OCI-M1 (cell line): ENCODE measurements at places on chromosomes 5 and 9.

DNA sequence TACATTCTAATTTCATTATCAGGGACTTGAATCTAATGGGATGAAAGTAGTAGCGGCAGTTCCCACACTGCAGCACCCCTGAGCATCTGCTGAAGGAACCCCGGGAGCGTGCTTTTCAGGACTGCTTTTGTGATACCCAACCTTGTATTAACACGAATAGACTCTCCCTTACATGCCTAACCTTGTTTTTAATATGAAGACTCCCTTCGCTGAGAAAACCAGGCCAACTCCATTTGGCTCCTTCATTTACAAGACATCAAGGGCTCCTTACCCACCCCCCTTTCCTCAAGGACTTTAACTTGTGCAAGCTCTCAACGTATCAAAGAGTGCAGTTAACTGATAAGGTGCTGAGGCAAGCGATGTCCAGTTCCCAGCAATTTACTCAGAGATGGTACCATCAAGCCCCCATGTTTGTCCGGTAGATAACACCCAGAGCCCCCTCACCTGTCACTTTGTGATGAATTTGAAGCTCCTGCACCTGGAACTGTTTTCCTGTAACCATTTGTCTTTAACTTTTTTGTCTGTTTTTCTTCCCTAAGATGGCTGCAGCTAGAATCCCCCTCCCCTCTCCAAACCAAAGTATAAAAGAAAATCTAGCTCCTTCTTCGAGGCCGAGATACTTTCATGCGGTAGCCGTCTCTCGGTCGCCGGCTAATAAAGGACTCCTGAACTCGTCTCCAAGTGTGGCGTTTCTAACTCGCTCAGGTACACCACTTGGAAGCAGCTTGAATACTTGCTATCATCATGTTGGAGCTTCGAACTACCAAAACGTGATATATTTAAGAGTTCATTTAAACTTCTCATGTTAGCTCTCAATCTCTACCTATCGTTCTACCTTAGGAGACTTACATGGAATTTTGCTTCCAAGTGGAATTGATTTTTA, 10.7 kb downstream of the HNRNPH1 start:
- peak; percentile 63 for DNase-seq

DNA sequence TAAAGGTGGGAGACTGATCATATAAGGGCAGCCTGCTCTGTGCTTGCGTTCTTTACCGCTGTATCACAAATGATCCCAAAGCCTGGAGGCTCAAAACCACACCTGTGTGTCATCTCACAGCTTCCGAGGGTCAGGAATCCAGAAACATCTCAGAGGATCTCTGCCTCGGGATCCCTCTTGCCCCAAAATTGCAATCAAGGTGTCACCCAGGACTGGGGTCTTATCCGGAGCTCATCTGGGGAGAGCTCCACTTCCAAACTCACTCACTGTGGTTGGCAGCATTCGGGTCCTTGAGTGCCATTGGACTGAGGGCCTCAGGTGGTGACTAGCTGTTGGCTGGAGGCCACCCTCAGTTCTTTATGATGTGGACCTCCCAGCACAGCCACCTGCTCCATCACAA, 26.7 kb upstream of the FCN2 start:
- DNase-seq, result no peak

DNA sequence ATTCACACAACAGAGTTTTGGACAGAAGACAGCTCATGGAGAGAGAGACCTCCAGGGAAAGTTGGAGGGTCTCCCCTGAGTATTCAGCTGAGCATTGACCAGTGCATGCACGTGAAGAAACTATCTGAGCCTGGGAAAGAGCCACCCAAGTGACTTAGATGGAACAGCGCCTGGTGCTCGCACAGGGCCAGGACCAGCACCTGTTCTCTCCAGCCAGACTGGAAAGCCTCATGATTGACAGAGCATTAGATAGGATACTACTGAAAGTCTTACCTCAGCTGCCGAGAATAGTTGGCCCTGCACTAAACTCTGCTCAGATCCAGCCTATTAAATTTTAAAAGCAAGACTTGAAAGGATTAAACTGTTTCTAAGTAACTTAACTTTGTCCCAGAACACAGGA, 28.3 kb upstream of the NEURL1B start:
- no peak for DNase-seq

- DNase-seq, result peak; percentile 56
Observed at GRCh38 chr9:87950765-87951488, 23.4 kb downstream of the CDK20 start.

- DNase-seq, result no peak
Observed at GRCh38 chr9:37549527-37549926, 26.7 kb downstream of the FBXO10 start.

DNA sequence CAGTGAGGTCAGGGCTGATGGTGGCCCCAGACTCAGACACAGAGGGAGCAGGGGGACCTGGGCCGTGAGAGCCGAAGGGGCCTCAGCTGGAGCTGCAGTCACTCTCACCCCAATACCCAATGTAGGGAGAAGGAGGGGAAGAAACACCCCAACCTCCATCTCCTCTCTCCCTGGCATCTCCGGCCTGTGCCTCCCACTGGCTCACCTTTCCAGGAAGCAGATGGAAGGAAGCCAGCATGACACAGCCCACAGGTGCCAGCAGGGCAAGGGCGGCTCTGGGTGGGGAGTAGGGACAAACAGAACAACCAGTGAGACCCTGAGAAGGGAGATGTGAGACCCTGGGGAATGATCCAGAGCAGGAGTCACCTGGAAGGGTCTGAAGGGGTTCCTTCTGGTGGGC, 3.0 kb upstream of the CRB2 start:
- DNase-seq, result no peak

GRCh38 chr9:98793031-98793430, 3.3 kb downstream of the ANKS6 start:
- DNase-seq, result no peak

GRCh38 chr5:79495311-79495710, 18.6 kb downstream of the HOMER1 start:
- DNase-seq, result no peak

- DNase-seq, result no peak
Observed at GRCh38 chr9:105237246-105237645, 7.2 kb upstream of the SLC44A1 start.

DNA sequence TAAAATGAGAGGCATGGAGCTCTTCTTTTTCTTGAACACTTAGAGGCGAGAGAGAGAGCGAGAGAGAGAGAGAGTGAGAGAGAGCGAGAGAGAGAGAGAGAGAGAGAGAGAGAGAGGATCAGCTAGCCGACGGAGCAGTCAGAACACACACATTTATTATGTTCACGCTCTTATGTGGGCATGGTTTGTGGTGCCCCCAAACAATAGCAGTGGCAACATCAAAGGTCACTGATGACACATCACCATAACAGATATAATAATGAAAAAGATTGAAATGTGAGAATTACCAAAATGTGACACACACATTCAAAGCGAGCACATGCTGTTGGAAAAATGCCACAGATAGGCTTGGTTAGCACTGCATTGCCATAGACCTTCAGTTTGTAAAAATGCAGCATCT, 116.1 kb downstream of the KDM4C start:
- DNase-seq, result no peak

GRCh38 chr9:114754581-114754980, 51.3 kb downstream of the TNFSF15 start:
- peak; percentile 37 for DNase-seq

GRCh38 chr9:127960410-127961154, 20.2 kb downstream of the EEIG1 start:
- no peak for DNase-seq

GRCh38 chr5:92795633-92796032, 785.4 kb downstream of the NR2F1-AS1 start:
- DNase-seq, result no peak

- no peak for DNase-seq
Observed at GRCh38 chr5:167122267-167122666, 1169.2 kb upstream of the WWC1 start.

DNA sequence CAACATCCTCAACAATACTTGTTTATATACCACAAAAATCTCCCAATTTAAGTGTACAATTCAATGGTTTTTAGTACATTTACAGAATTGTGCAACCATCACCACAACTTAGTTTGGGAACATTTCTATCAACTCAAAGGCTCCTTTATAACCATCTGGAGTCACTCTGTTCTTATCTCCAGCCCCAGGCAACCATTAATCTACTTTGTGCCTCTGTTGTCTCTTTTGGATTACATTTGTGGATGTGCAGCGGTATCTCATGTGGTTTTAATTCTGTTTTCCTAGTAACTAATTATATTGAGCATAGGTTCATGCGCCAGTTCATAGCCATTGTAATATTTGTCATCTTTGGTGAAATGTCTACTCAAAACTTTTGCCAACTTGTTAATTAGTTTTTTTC, 14.4 kb downstream of the ADAMTS19 start:
- DNase-seq, result peak; percentile 91

GRCh38 chr5:171207256-171207847, 101.7 kb upstream of the TLX3 start:
- DNase-seq, result peak; percentile 87

DNA sequence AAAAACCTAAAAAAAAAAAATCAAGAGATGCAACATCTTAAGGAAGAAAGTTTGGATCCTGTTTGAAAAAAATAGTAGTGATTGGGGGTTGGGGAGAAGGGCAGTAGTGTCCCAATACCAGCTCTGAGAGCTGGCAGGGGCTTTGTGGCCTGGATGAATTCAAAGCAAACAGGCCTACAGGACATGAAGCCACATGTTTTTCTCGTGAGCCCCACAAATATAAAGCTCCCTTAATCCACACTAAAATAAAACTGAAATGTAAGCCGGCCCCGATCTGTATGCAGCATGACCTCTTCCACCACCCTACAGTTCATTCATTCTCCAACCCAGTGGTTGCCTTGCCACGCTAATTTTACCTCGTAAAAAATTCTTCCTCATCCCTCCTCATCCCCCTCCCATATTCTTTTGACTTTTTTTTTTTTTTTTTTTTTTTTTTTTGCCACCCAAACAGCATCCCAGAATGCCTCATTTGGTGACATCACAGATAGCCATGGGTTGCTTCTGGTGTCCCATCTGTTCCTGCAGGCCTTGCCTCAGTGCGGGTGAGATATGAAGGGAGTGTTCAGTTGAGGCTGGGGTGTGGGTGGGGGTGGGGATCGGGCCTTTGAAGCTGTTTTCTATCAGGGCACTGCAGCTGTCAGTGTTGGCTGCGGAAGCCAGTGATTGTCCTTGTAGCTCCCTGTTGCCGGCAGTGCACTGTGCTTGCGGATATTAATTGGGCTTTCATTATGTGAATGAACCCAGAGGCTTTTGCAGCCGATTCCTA, 81.6 kb upstream of the NFIB start:
- DNase-seq, result peak; percentile 92

DNA sequence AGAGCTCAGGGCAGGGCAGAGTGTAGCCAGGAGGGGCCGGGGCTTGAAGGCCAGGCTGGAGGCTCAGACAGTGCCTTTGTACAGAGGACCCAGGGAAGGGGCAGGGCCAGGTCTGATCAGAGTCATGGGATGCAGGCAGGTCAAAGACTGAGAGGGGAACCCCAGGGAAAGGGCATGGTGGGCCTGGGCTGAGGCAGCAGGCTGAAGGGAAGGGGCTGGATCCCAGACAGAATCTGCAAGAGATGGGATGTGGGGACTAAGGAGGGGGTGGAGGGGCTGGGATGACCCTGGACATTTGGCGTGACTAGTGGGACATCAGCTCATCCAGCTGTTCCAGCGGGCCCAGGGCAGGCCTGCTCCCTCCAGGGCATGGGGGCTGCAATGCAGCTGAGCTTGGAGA, 15.5 kb upstream of the MRNIP start:
- no peak for DNase-seq

DNA sequence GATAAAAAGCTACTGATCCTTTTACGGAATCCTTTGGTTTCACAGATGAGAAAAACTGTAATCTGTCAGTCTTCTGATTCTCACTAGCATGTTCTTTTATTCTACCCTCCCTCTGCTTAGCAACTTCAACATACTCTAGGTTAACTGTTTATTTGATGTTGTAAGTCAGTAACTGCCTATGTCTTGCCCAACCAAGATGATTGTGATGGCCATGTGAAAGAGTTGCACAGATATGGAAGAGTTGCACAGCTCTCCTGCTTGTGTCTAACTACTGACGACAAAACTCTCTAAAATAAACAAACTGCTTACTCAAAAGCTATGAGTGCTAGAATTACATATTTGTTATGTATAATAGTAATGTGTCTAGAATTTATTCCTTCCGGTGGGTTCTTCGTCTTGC, 227.3 kb upstream of the DAB2 start:
- no peak for DNase-seq

- DNase-seq, result no peak
Observed at GRCh38 chr5:89036704-89037489, 153.9 kb upstream of the MEF2C start.

- DNase-seq, result peak; percentile 68
Observed at GRCh38 chr5:142017832-142018427, 5.1 kb upstream of the GNPDA1 start.

- DNase-seq, result peak; percentile 47
Observed at GRCh38 chr9:117286245-117286644, 128.6 kb downstream of the ASTN2 start.

- DNase-seq, result no peak
Observed at GRCh38 chr9:127396253-127396807, 639 bp upstream of the SLC2A8 start.
